Breast epithelium (tissue), 4 donors: ENCODE measurements at places on chromosomes 3 and 15. TPM values are rescaled to one million over a fixed set of nuclear protein-coding genes. Genes with fewer than 3 reads are reported as not detected.

- no peaks in the 10 kb centered on the region for H3K27me3 ChIP-seq
- H3K4me3 ChIP-seq: no peak overlapping the region
- H3K36me3 ChIP-seq: no peaks in the 10 kb centered on the region
Measured at GRCh38 chr3:179299999-179300613, 22.7 kb upstream of the ZNF639 start.

DNA sequence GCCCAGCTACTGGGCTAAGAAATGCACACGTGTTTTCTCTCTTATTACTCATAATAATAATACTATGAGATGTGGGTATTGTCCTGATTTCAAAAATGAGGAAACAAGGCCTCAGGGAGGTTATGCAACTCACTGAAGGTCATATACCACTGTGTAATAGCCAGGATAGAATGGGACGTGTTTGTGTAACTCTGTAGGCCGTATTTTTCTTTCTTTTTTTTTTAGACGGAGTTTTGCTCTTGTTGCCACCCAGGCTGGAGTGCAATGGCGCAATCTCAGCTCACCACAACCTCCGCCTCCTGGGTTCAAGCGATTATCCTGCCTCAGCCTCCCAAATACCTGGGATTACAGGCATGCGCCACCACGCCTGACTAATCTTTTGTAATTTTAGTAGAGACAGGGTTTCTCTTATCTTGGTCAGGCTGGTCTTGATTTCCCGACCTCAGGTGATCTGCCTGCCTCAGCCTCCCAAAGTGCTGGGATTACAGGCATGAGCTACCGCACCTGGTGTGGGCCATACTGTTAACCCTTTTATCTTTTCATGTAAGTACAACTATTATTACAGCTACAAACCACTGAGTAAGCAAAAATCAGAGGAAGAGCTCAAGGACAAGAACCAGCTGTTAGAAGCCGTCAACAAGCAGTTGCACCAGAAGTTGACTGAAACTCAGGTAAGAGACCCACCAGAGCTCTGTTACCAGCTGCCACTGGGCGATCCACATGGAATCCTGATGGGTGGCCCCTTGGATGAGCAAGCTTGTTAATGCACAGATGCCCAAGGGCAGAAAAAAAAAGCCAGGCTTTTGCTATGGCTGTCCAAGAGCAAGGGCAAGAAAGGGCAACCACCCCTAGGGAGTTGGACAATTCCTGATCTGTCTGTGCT lies 6.7 kb downstream of the KNSTRN start:
- no peaks in the 10 kb centered on the region for H3K4me1 ChIP-seq
- DNase-seq: no peak
- H3K27me3 ChIP-seq: no peaks in the 10 kb centered on the region
- H3K4me3 ChIP-seq: no peak overlapping the region
- H3K27ac ChIP-seq: no peak overlapping the region

DNA sequence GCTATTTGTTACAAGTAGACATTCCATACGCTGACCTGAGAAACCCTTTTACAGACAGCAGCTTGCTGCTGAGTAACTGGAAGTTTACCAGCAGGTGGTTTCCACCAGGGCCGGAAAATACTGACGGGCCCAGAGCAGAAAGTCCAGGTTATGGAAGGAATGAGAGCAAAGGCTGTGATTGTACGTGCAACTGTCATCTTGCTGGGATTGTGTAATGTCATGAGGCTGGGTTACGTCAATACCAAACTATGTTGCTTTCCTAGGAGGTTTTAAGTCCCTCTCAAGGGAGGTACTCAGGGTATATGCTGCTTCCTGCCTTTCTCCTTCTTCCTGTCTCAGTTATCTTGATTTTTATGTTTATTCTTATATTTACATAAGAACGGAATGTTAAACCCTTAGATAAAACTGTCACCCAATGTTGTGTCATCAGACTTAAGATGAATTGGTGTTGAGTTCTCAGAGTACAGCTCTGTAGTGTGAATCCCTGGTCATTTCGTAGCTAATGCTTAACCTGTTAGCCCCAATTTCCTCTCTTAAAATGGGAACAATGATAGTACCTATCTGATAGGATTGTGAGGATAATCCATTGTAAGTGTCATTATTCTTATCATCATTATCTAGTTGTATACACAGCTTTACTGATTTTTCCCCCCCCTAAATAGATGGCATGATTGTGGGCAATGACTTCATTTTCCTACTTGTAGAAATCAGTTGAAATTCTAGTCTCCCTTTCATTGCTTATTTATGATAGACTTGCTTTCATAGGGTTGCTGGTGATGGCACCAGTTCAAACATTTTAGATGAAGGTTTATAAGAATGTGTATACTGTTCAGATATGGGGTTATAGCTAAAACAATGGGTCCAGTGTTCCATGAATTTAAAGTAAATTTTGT lies 101.4 kb downstream of the FNDC3B start:
- no peak overlapping the region for H3K4me3 ChIP-seq
- peak overlapping the region; percentile 82 for H3K27ac ChIP-seq
- H3K36me3 ChIP-seq: no peaks in the 10 kb centered on the region

GRCh38 chr3:66762916-66763693 lies 235.0 kb upstream of the KBTBD8 start:
- DNase-seq: peak; percentile 94
- no peak overlapping the region for H3K4me3 ChIP-seq
- peak overlapping the region; percentile 89 for H3K27ac ChIP-seq
- no peaks in the 10 kb centered on the region for H3K36me3 ChIP-seq
- no peaks in the 10 kb centered on the region for H3K27me3 ChIP-seq

DNA sequence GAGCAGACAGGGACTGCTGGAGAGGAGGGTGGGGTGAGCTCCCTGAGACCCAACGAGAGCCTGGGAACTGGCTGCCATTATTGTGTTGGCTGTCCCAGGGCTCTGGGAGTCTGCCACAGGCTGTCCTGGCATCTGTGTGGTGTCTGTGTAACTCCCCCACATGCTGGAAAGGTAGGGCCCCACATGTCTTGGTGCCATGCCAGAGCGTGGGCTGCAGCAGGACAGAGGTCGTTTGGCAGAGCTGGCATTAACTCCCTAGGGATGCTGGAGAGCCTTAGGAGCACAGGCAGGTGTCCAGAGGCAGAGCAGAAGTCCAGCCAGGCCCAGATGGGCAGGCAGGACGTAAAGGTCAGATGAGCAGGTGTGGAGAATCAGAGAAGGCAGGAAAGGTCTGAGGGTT lies 9.7 kb downstream of the TIMP4 start:
- no peaks in the 10 kb centered on the region for H3K4me1 ChIP-seq
- DNase-seq: no peak
- no peak overlapping the region for H3K4me3 ChIP-seq
- H3K27ac ChIP-seq: peak overlapping the region; percentile 69
- H3K36me3 ChIP-seq: no peaks in the 10 kb centered on the region

GRCh38 chr3:52225452-52226228 lies at the start of gene TLR9:
Gene TLR9, minus strand, starts transcription at chr3:52225645. Its CDS starts 116 bp downstream, at chr3:52225529.
- H3K4me3 ChIP-seq: no peak within 1 kb of the TSS
- H3K4me1 ChIP-seq: peaks cover 8% of the 10 kb centered on the region
- peak within 1 kb of the TSS; percentile 32 for H3K27ac ChIP-seq
- no peak for DNase-seq
- H3K36me3 ChIP-seq: peaks cover 6% of the 10 kb centered on the region

DNA sequence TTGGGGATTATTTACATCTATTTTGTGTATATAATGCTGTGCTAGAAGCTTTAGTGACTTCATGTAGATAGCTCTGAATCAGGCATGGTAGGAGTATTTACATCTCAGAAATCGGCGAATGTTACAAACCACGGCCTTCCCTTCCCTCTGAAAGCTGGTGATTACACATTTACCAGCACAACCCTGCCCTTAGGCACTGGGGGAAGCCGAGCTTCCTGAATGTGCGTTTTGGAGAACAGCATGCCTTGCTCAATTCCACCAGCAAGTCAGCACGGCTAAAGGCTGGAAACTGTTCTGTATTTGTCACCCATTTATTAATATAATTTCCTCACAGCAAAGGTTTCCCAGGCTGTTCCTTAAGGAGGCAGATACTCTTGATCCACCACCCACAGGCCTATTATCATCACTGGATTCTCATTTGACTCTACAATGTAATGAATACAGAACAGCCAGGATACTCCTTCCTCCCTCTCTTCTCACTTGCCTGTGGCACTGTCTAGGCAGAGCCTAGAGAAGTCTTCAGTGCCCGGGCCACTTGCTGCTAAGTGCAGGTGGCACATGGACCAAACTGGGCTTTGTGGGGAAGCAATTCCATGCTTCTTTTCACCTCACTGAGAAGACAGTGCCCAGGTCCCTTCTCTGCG lies 55.2 kb upstream of the CACNA2D3 start:
- no peak overlapping the region for H3K4me3 ChIP-seq
- no peak for DNase-seq
- no peaks in the 10 kb centered on the region for H3K27me3 ChIP-seq

DNA sequence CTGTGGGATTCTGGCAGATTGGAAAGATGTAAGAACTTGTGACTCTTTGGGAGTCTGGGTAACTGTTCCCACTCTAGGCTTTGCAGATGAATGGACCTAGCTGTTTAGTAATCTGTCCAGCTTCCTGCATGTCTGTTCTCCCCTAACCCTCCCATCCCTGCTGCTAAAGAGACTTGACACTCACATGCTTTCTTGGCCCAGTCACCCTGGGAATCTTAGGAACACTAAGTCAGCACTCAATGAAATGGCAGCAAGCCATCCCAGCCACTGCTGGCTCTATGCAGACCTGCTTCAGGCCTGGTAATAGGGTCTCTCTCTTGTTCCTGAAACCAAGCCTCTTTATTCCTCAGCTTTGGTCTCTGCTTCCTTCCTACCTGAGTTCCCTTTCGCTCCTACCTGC lies 63.7 kb upstream of the THSD4 start:
- no peak for DNase-seq
- no peak overlapping the region for H3K4me3 ChIP-seq
- no peaks in the 10 kb centered on the region for H3K27me3 ChIP-seq
- no peaks in the 10 kb centered on the region for H3K36me3 ChIP-seq

DNA sequence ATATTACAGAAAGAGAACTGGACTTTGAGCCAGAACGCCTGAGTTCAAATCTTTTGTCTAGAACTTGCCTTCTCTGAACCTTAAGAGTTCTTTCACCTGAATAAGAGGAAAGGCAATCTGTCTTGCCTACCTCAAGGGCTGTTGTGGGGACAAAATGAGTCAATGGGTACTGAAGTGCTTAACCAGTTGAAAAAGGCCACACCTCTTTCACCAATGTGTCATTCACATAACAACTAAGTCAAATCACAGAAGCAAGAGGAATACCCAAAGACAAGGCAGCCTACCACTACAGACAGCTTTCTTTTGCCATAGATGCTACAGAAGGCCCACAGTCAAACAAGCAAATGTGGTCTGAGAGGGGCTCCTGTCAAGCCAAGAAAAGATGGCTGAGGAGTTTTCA lies 39.7 kb downstream of the NBEAL2 start:
- no peak for DNase-seq
- H3K36me3 ChIP-seq: peaks cover 11% of the 10 kb centered on the region
- no peaks in the 10 kb centered on the region for H3K27me3 ChIP-seq
- no peak overlapping the region for H3K27ac ChIP-seq

- H3K4me3 ChIP-seq: no peak overlapping the region
- no peaks in the 10 kb centered on the region for H3K27me3 ChIP-seq
- no peak overlapping the region for H3K27ac ChIP-seq
- DNase-seq: no peak
Measured at GRCh38 chr3:45700570-45701073, 11.4 kb downstream of the SACM1L start.

DNA sequence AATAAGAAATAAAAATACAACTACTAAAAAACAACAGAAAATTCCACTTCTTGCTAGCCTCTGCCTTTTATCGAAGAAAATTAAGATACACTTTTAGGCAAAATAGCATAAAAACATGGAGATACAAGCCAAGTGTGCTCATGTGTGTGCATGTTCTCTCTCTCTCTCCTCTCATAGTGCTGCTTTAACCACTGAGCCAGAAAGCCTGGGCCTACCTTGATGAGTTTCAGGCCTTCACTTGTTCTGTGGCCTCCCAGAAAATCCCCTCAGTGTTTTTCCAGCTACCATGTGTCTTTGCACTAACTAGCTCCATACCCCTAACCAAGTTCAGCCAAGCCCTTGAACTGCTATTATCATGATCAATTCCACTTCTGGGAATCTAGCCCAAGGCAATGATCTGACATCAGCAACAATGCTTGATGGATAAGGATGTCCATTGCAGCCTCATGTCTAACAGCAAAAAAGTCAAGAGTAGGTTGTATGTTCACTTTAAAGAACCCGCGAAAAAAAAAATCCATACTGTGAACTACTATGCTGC lies 18.1 kb downstream of the CYP11A1 start:
- H3K27me3 ChIP-seq: no peaks in the 10 kb centered on the region
- H3K4me1 ChIP-seq: no peaks in the 10 kb centered on the region
- DNase-seq: no peak

DNA sequence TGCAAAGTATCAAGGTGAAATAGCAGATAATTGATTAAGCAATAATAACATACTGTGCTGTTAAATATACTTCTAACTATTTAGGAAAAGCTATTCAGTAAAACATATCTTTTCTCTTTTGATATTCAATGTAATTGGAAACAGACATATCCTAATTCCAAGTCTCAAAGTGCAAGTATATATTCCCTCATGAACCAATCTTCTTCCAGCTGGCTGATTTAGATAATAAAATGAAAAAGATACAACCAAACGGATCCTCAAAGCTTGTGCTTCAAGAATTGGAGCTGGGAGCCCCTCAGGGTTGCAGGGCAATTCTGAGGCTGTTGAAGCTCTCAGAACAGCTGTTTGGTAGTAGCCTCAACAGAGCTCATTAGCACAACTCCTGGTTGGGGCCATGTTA lies 236.6 kb downstream of the ZIC1 start:
- no peak overlapping the region for H3K27ac ChIP-seq
- H3K27me3 ChIP-seq: no peaks in the 10 kb centered on the region
- no peaks in the 10 kb centered on the region for H3K4me1 ChIP-seq
- no peaks in the 10 kb centered on the region for H3K36me3 ChIP-seq

GRCh38 chr15:89783111-89783860 lies 7.2 kb downstream of the MESP2 start:
- no peak for DNase-seq
- no peaks in the 10 kb centered on the region for H3K36me3 ChIP-seq
- no peaks in the 10 kb centered on the region for H3K27me3 ChIP-seq
- no peak overlapping the region for H3K4me3 ChIP-seq

GRCh38 chr3:30199855-30200254 lies 406.5 kb upstream of the TGFBR2 start:
- no peak overlapping the region for H3K27ac ChIP-seq
- no peaks in the 10 kb centered on the region for H3K4me1 ChIP-seq
- no peaks in the 10 kb centered on the region for H3K27me3 ChIP-seq
- H3K4me3 ChIP-seq: no peak overlapping the region

DNA sequence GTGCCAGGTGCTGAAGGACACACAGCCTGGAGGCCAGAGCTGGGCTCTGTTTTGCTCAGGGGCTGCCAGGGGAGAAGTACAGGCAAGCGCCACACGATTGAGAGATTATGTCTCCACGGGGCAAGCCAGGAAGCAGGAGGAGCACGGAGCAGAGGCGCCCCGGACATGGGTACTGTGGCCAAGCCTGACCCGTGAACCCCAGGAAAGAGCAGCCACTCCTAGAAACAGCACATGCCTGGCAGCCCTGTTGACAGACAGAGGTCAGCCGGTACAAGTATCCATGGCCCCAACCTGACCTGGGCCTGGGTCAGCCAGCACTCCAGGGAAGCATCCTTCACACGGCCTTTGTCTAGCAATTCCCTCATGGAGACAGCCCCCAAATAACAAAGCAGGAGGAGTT lies 89.4 kb downstream of the ADAMTS17 start:
- H3K36me3 ChIP-seq: no peaks in the 10 kb centered on the region
- no peaks in the 10 kb centered on the region for H3K4me1 ChIP-seq
- H3K4me3 ChIP-seq: no peak overlapping the region
- H3K27ac ChIP-seq: no peak overlapping the region
- DNase-seq: no peak

Gene FANCD2
- 12.9 TPM for total RNA-seq

Gene ERC2
- 1.3 TPM for total RNA-seq

Gene MYRIP
- total RNA-seq: 2.3 TPM

Gene CXCR6
- 0.64 TPM for total RNA-seq

Gene HRG
- not detected for total RNA-seq

Gene HTR3E
- total RNA-seq: not detected

Gene SETMAR
- total RNA-seq: 46.7 TPM
